Upper lobe of right lung (tissue), 1 donor: ENCODE measurements at places on chromosomes 1 and 21. TPM values are rescaled to one million over a fixed set of nuclear protein-coding genes. Genes with fewer than 3 reads are reported as not detected.

GRCh38 chr1:35298464-35298863, 30.0 kb downstream of the ZMYM4 start:
- H3K4me1 ChIP-seq, result peaks cover 9% of the 10 kb centered on the region
- no peak overlapping the region for H3K27ac ChIP-seq
- no peak overlapping the region for H3K4me3 ChIP-seq

GRCh38 chr1:92901699-92902405, 59.4 kb downstream of the DIPK1A start:
- H3K27me3 ChIP-seq, result no peaks in the 10 kb centered on the region
- no peak overlapping the region for H3K4me3 ChIP-seq
- no peaks in the 10 kb centered on the region for H3K36me3 ChIP-seq
- H3K27ac ChIP-seq, result no peak overlapping the region
- no peaks in the 10 kb centered on the region for H3K4me1 ChIP-seq
- DNase-seq, result no peak

DNA sequence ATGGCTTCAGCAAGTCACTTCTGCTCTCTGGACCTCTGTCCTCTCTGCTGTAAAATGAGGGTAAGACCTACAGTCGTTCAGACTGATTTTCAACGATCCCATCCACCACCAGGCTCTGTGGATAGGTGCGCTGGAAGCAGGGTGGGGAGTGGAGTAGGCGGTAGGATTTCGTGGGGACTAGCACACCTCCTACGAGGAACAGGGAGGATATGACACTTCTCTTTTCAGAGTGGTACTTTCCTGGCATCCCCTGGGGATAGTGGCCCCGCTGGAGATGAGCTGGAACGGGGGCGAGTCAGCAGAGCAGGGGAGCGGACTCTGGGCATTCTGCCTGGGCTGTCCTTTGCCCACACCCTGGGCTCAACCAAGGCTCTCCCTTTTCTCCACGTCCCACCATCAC, 17.7 kb downstream of the ETNK2 start:
- H3K27ac ChIP-seq, result no peak overlapping the region
- no peaks in the 10 kb centered on the region for H3K27me3 ChIP-seq
- H3K4me1 ChIP-seq, result no peaks in the 10 kb centered on the region
- DNase-seq, result no peak
- H3K36me3 ChIP-seq, result no peaks in the 10 kb centered on the region

DNA sequence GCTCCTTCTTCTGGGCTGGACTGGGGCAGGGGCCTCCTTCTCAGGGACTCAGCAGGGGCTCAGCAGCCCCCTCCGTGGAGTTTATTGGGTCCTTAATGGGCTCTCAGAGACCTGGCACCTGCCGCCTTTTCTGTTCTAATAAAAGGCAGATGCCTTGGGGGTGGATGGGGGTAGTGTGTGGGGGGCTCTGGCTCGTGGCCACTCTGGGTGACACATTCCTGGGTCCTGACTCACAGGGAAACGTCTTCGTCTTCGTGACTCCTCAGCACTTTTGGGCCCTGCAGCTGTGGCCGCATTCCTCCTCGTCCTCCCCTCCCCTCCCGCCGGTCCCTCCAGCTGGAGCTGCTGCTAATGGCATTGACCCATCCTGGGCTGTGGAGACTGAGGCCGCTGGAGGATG, 107.8 kb upstream of the WNT4 start:
- no peak overlapping the region for H3K4me3 ChIP-seq
- no peak for DNase-seq
- no peaks in the 10 kb centered on the region for H3K36me3 ChIP-seq
- no peaks in the 10 kb centered on the region for H3K27me3 ChIP-seq
- H3K4me1 ChIP-seq, result peaks cover 19% of the 10 kb centered on the region

DNA sequence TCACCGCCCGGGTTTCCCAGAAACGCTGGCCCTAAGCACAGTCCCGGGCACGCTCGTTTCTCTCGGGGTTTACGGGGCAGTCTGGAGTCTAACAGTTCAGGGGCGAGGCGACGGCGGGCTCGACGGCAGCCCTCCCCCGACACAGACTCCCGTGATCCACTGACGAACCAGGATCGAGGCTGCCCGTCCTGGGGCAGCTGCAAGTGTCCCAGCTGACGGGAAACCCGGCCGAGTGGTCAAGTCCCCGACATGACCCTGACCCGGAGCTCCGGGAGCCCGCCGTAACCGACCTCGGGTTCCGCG, 494 bp downstream of the UBE2J2 start:
- peak overlapping the region; percentile 86 for H3K4me3 ChIP-seq
- H3K27me3 ChIP-seq, result no peaks in the 10 kb centered on the region
- peak; percentile 71 for DNase-seq
- peaks cover 37% of the 10 kb centered on the region for H3K4me1 ChIP-seq
- peaks cover 4% of the 10 kb centered on the region for H3K36me3 ChIP-seq

- no peaks in the 10 kb centered on the region for H3K36me3 ChIP-seq
- no peaks in the 10 kb centered on the region for H3K4me1 ChIP-seq
- H3K4me3 ChIP-seq, result peak within 1 kb of the TSS; percentile 8
- DNase-seq, result no peak
Observed at GRCh38 chr1:161549652-161550051, at the start of gene FCGR3A. FCGR3A (minus strand) TSS chr1:161549818; CDS start chr1:161549736, 82 bp downstream.

DNA sequence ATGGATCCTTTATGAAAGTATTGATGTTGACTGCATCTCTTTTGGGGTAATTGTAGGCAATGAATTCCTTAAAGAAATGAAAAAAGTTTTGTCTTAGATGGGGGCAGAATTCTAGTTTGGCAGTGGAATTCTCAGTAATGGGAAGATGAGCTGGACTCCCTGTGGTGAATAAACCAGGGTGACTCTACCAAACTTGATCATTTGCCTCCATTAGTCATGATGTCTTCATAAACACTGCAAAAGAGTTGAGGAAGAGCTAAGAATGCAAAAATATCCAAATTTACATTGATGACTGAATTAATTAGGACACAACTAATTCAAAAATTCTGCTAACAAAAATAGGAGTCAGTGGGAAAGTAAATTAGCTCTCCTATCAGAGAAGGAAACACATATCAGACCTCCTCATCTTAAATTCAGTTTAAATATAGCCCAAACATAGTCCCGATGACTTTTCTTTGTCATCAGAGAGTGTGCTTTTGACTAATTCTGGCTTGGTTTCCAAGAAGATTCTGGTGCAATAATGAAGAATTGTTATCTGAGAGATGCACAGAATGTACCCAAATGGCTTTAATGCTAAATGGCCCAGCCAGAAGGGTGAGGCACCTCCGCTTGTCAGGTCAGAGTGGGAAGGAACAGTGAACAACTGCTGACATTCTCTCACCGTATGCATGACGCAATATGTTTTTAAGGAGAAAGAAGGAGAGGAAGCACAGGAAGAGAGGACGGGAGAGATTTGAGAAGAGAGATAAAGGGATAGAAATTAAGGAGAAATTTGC, 525.1 kb downstream of the LMO4 start:
- no peak for DNase-seq
- H3K27me3 ChIP-seq, result no peaks in the 10 kb centered on the region
- no peaks in the 10 kb centered on the region for H3K36me3 ChIP-seq
- no peaks in the 10 kb centered on the region for H3K4me1 ChIP-seq
- no peak overlapping the region for H3K4me3 ChIP-seq

GRCh38 chr1:204763773-204764427, 78.4 kb upstream of the LRRN2 start:
- no peaks in the 10 kb centered on the region for H3K4me1 ChIP-seq
- peak; percentile 88 for DNase-seq
- H3K27me3 ChIP-seq, result peaks cover 14% of the 10 kb centered on the region
- H3K4me3 ChIP-seq, result no peak overlapping the region

DNA sequence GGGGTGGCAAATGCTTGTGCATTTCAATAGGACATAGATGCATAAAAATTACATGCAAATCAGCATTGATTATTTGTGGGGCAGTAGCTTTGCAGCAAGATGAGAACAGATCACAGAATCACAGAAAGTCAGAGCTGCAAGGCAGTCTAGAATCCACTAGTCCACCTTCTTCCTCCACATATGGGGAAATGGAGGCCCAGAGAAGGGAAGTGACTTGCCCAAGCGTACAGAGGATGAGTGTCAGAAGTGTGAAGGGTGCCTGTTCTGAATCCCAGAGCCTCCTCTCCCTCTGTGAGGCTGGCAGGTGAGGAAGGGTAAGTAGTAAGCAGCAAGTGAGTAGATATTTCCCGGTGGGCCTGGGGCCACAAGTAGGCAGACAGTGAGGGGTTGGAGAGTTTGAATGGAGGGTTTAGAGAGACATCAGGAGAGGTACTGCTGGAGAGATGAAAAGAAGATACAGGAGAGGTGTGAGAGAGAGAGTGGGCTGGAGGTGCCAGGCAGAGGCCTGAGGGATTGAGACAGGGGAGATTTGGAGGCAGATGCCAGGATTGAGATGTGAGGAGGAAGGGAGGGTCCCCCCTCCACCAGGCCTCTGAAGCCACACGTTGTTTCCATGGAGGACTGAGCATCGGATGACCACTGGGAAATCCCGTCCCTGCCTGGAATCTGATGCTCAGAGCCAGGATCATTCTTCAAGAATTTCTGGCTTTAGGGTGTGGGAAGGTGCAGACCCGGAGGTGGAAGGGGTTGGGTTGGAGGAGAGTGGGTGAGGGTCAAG, 4.8 kb upstream of the MYOG start:
- DNase-seq, result no peak
- H3K4me3 ChIP-seq, result no peak overlapping the region
- H3K36me3 ChIP-seq, result no peaks in the 10 kb centered on the region
- no peaks in the 10 kb centered on the region for H3K4me1 ChIP-seq
- H3K27me3 ChIP-seq, result no peaks in the 10 kb centered on the region

DNA sequence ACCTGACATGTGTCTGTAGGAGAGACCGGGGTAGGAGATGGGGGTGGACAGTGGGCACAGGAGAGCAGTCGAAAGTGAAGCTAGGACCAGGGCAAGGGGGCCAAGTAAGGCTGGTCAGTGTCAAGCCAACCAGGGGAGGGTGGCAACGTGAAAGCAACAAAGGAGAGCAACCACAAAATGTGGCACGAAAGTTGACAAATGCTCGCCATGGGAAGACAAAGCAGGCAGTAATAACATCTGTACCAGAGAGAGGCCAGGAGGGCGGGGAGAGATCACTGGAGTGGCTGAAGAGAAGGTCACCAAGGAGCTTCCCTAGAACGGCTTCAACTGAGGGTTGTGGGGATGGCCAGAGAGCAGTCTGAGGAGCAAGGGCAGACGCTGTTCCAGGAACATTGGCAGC, 17.0 kb downstream of the QSOX1 start:
- no peak overlapping the region for H3K4me3 ChIP-seq
- no peaks in the 10 kb centered on the region for H3K27me3 ChIP-seq
- DNase-seq, result peak; percentile 26

- no peak overlapping the region for H3K4me3 ChIP-seq
- H3K27me3 ChIP-seq, result no peaks in the 10 kb centered on the region
- no peaks in the 10 kb centered on the region for H3K36me3 ChIP-seq
- peaks cover 34% of the 10 kb centered on the region for H3K4me1 ChIP-seq
- DNase-seq, result no peak
- H3K27ac ChIP-seq, result no peak overlapping the region
Observed at GRCh38 chr1:109816975-109817535, 53.3 kb upstream of the EPS8L3 start.

DNA sequence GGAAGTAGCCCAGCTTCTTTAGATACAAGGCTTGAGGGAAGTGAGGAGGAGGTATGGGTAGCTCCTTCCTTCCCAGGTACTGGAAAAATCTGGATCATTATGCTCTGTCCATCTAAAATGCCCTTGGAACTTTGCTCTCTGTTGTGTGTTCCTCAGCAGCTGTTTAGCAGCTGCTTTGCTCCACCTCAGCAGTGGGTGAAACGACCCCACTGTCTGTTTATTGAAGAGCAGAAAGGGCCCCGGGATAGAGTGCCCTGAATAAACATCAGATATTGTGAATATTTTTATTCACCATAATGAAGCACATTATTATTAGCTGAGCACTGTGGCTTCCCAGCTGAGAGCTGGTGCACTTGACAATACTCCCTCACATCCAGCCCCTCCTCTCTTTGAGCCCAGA, 237.9 kb downstream of the PBX1 start:
- peaks cover 10% of the 10 kb centered on the region for H3K36me3 ChIP-seq
- no peak overlapping the region for H3K4me3 ChIP-seq
- H3K27ac ChIP-seq, result no peak overlapping the region
- peaks cover 3% of the 10 kb centered on the region for H3K4me1 ChIP-seq
- DNase-seq, result no peak

- DNase-seq, result no peak
- peaks cover 3% of the 10 kb centered on the region for H3K4me1 ChIP-seq
- no peak overlapping the region for H3K27ac ChIP-seq
- peaks cover 23% of the 10 kb centered on the region for H3K27me3 ChIP-seq
Observed at GRCh38 chr1:205570173-205570501, 61.7 kb downstream of the ELK4 start.

GRCh38 chr1:181349512-181349911, 133.8 kb upstream of the CACNA1E start:
- H3K36me3 ChIP-seq, result no peaks in the 10 kb centered on the region
- H3K4me3 ChIP-seq, result no peak overlapping the region
- H3K4me1 ChIP-seq, result no peaks in the 10 kb centered on the region
- no peaks in the 10 kb centered on the region for H3K27me3 ChIP-seq

- H3K4me3 ChIP-seq, result no peak overlapping the region
- no peak for DNase-seq
- peaks cover 26% of the 10 kb centered on the region for H3K4me1 ChIP-seq
- H3K27ac ChIP-seq, result peak overlapping the region; percentile 98
- H3K36me3 ChIP-seq, result peaks cover 11% of the 10 kb centered on the region
Observed at GRCh38 chr1:224435999-224436398, 1.4 kb upstream of the WDR26 start.

- H3K27ac ChIP-seq, result no peak overlapping the region
- peaks cover 6% of the 10 kb centered on the region for H3K4me1 ChIP-seq
- no peaks in the 10 kb centered on the region for H3K27me3 ChIP-seq
- H3K4me3 ChIP-seq, result no peak overlapping the region
- DNase-seq, result no peak
- no peaks in the 10 kb centered on the region for H3K36me3 ChIP-seq
Observed at GRCh38 chr1:162905174-162906158, 44.5 kb upstream of the CCDC190 start.

DNA sequence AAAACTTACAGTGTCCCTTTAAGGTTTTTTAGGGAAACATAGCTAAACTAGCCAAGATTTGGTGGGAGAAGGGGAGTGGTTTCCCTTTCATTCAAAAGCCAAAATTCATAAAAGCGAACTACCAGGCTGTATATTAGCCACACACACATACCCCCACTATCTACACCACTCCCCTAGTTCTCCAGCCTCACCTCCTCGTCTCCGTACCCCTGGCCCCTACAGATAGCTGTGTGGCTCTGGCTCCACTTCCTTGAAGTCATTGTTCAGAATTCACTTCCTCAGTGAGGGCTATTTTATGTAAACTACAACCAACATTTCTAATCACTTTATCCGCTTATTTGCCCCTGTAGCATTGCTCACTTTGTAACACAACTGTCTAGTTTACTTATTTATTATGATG, 5.3 kb upstream of the DPH5 start:
- H3K27ac ChIP-seq, result no peak overlapping the region
- H3K4me3 ChIP-seq, result no peak overlapping the region
- H3K4me1 ChIP-seq, result peaks cover 13% of the 10 kb centered on the region
- no peaks in the 10 kb centered on the region for H3K27me3 ChIP-seq
- no peak for DNase-seq

GJC2 gene
- total RNA-seq, result 6.9 TPM

ETNK2 gene
- total RNA-seq, result 3.6 TPM

MAN1C1 gene
- total RNA-seq, result 19.7 TPM

DMBX1 gene
- total RNA-seq, result not detected

SLC45A3 gene
- total RNA-seq, result 8.6 TPM

SLC9A1 gene
- total RNA-seq, result 62.4 TPM

NTMT2 gene
- total RNA-seq, result not detected

CDA gene
- total RNA-seq, result 8.8 TPM

RNF2 gene
- total RNA-seq, result 15.9 TPM

SH3D21 gene
- 10.2 TPM for total RNA-seq

TMEM53 gene
- 13.9 TPM for total RNA-seq
